CD4-positive, alpha-beta T cell treated with Interleukin-1 beta for 1 hour (primary cell): ENCODE measurements at places on chromosomes 16 and 17.

DNA sequence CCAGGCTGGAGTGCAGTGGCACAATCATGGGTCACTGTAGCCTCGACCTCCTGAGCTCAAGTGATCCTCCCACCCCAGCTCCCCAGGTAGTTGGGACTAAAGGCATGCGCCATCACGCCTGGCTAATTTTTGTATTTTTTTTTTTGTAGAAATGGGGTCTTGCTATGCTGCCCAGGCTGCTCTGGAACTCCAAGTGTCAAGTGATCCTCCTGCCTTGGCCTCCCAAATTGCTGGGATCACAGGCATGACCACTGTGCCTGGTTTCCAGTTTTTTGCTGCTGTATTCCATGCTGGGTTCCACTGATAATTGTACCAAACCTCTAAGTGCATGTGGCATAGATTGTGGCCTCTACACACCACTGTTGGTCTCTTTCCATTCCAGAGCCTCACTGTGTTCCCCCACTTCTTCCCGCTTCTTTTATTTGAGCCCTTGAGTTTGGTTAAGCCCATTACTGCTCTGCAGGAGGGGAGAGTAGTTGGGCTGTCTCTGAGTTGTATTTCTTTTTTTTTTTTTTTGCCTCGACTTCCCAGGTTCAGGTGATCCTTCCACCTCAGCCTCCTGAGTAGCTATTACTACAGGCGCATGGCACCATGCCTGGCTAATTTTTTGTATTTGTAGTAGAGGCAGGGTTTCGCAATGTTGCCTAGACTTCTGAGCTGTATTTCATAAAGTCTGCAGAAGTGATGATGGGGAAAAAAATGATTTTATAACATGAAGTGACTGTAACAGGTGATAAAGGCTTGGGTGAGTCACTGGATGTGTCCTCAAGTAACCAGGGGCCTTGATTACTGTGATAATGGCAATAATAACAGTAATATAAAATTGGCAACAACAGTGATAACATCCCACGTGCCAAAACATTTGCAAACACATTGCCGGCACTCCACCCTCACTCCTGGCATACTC is 30.0 kb downstream of the EEF2K start:
- no peak for DNase-seq

DNA sequence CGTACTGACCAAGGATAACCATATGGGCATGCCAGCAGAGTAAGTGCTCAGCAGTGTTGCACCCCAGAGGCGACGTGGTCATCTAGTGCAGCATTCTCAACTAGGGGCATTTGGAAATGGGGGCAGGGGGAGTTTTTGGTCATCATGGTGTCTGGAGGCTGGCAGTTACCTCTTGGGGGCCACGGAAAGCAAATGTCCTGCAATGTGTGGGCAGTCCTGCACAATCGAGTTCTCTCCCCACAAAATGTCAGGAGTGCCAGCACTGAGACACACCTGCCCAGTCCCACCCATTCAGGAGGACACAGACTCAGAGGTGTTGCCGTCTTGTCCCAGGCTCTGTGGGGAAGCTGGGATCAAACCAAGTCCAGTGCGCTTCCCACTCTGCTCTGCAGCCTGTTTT is 3.0 kb downstream of the RASL10B start:
- DNase-seq, result no peak

DNA sequence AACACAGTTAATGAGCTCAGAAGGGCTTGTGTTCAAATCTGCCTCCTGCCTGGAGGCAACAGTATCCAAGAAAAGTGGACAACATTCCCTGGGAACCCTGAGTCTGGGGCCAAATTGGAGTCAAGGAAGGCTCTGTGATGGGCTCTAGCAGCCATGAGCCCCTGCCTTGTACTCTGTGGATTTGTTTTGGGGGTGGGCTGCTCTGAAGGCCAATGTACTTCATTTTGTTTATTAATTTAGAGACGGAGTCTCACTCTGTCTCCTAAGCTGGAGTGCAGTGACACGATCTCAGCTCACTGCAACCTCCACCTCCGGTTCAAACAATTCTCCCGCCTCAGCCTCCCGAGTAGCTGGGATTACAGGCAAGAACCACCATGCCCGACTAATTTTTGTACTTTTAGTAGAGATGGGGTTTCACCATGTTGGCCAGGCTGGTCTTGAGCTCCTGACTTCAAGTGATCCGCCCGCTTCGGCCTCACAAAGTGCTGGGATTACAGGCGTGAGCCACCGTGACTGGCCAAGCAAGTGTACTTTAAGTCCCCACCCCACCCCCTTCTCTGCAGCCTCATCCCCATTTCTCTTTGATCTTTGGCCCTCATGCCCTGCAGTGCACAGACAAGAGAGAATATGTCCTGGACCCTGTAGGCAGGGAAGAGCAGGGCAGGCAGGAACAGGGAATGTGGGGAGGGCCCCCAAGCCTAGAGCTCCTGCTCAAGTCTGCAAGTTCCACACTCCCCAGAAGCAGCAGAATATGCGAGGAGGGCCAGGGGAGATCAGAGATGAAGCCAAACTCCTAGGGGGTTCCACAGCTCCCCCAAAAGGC is 2.7 kb upstream of the GIP start:
- DNase-seq, result no peak

GRCh38 chr16:29007730-29008593 is 23.1 kb downstream of the LAT start:
- DNase-seq, result peak; percentile 54

DNA sequence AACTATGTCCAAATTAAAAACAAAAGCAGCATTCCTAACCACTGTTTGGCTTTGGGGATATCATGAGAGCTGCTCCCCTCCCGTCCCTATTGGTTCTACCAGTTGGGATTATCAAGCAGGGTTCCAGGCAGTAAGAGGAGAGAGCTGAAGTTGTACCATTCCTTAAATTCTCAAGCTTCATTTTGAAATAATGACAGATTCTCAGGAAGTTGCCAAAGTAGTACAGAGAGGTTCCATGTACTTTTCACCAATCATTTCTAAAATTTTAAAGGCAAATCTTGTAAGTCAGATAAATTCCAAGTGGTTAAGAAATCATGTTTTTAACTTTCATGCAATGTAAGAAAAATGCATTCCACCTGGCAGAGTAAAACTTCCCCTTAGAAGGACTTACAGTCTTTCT is 36.9 kb downstream of the TEX2 start:
- DNase-seq, result no peak

GRCh38 chr17:81153340-81153803 is 11.9 kb upstream of the PVALEF start:
- peak; percentile 46 for DNase-seq

GRCh38 chr17:11598274-11599221 is at the start of gene DNAH9:
DNAH9 (plus strand) TSS chr17:11598470; CDS start chr17:11598499, 29 bp downstream.
- no peak for DNase-seq

GRCh38 chr16:66484453-66485213 is 57.5 kb downstream of the BEAN1 start:
- no peak for DNase-seq
